ENCODE measurements at places on chromosomes 3 and 15.

GRCh38 chr15:64754663-64755426, 20.5 kb downstream of the RBPMS2 start:
- no peak for DNase-seq

GRCh38 chr15:35506272-35506870, 39.6 kb downstream of the DPH6 start:
- no peak for DNase-seq

DNA sequence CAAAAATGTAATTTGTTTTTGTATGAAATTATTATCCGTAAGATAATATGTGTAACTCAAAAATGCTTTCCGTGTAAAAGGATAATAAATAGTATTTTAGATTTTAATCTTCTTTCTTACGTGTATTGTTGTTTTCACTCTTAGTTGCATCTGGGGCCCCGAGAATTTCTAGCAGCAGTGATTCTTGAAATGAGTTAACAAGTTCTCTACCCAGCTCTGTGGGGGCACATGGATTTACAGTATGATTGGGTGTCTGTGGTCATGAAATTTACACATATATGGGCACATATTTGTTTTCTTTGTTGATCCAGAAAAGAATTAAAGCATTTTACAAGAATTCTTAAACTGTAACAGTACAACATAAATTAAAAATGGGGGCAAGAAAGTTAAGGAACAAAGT, 145.9 kb upstream of the LRRFIP2 start:
- DNase-seq = no peak

- no peak for DNase-seq
These were observed 3.0 kb upstream of the TRH start for GRCh38 chr3:129971351-129972052.

All from activated CD8-positive, alpha-beta memory T cell treated with anti-CD3 and anti-CD28 coated beads for 24 hours (primary cell).